ENCODE measurements at places on chromosomes 16 and 17.

- DNase-seq: no peak
These were observed 9.4 kb downstream of the ITGAX start for GRCh38 chr16:31364421-31364820.

DNA sequence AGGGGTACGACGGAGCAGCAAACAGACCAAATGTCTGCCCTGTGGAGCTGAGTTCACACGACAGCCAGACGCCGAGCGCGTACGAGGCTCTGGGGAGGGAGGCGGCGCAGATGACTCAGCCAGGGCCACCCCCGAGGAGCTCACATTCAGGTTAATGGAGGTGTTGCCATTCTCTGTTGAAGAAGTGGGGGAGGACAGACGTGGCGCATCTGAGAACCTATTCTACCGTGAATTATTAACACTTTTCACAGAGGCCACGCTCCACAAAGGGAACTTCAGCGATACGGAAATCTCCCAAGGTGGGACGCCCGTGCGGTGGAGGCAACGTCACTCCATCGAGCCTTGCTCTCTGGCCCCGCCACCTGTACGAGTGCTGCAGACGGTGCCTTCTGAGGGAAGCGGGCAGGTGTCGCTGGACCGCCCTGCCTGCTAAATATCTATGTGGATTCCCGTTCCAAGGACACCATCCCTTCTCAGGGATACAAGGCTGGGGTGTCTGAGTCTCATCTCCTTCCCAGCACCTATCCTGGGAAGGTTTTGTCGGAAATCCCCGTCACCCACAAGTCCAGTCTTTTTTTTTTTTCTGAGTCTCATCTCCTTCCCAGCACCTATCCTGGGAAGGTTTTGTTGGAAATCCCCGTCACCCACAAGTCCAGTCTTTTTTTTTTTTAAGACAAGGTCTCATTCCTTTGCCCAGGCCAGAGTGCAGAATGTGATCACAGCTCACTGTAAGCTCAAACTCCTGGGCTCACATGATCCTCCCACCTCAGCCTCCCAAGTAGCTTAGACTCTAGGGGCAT is 19.0 kb downstream of the ABR start:
- no peak for DNase-seq

- no peak for DNase-seq
These were observed 62.9 kb downstream of the SMURF2 start for GRCh38 chr17:64599187-64599676.

- no peak for DNase-seq
These were observed 32.1 kb downstream of the CCDC40 start for GRCh38 chr17:80068301-80069222.

- DNase-seq: no peak
These were observed 25.6 kb downstream of the UNK start for GRCh38 chr17:75810216-75810615.

- DNase-seq: no peak
These were observed at the start of gene CCR7 for GRCh38 chr17:40564883-40565768. Gene CCR7, minus strand, starts transcription at chr17:40565472. Its CDS starts 63 bp downstream, at chr17:40565409.

GRCh38 chr16:71966932-71967331 is 33.3 kb downstream of the PKD1L3 start:
- no peak for DNase-seq

DNA sequence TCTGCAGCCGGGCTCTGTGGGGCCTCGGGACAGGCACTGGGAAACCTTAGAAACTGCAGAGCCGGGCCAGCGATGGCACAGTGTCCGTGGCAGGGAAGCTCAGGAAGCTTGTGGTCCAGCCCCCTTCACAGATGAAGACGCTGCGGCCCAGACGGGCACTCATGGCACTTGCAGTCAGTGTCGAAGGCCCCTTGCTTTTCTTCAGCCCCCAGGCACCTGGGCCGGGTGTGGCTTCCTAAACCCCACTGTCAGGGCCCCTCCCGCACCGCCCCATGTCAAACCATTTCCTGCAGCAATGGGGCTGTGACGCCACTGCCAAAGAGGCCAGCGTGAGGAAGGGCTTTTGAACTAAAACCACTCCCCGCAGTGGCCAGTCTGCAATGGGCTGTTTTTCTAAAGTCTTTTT is 164.0 kb downstream of the LAT start:
- no peak for DNase-seq

GRCh38 chr16:81164481-81164880 is 68.3 kb upstream of the GCSH start:
- DNase-seq: no peak

DNA sequence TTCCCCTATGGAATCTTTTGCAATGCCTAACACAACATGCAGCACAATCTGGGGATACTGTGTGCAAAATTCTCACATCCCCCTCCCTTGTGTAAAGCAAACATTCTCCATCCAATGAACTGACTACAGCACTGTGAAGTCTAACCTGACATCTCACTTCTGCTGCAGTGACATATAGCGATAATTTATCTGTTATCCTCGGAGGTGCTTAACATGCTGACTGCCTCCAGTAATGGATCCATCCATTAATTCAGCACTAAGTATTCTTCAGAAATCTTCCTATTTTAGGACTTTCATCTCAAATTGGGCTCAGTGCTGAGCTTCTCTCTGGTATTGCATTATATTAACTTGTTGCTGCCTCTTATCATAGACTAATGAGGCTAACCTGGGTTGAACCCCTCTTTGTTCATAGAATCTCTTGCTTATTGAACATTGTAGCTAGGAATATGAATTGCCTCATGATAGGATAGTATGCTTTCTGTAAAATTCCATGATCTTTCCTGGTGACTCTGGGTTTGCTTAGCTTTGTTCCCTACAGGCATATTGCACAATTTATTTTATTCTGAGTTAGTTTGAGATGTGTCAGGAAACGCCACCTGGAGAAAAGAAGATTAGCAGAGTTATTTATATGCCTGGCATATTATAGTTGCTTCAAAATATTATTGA is 187.9 kb downstream of the CNTNAP4 start:
- DNase-seq: no peak

- DNase-seq: no peak
These were observed at the start of gene TMEM204 for GRCh38 chr16:1533443-1533951. Gene TMEM204, plus strand, starts transcription at chr16:1533666. Its CDS starts 610 bp downstream, at chr16:1534276.

- DNase-seq: no peak
These were observed 26.3 kb downstream of the ERN1 start for GRCh38 chr17:64103391-64104364.

DNA sequence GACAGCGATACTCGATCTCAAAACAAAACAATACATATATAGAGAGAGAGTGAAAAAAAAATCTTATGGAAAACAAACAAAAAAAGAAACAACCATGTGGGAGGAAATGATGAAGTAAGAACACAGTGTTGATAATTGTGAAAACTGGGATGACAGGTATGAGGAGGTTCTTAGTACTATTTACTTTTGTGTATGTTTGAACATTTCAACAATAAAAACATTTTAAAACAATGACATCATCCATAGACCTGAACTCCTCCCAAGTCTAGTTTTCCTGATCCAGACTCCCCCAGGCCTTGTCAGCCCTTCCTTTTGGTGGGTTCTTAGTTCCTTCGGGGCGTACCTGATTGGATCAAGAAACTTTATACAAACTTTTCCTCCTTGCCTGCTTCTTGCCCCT is 51.7 kb downstream of the CCDC42 start:
- DNase-seq: no peak

- DNase-seq: no peak
These were observed 71.3 kb downstream of the VAT1L start for GRCh38 chr16:77859493-77860232.

DNA sequence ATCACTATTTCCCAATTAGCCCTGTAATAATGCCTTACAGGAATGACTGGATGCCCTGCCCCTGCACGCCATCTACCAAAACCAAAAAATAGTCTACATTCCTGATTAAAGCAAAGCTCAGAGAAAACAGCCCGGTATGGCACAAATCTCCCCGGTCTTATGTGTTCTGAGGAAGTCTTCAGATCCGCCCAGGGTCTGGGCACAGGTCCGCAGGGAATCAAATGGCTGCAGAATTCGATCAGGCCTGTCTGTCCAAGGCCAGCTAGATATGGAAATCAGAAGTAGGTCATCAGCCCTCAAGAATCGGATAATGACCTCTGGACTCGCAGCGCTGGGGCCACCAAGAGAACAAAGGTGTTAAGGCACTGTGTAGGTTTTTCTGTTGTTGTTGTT is 171.0 kb downstream of the ZFHX3 start:
- no peak for DNase-seq

DNA sequence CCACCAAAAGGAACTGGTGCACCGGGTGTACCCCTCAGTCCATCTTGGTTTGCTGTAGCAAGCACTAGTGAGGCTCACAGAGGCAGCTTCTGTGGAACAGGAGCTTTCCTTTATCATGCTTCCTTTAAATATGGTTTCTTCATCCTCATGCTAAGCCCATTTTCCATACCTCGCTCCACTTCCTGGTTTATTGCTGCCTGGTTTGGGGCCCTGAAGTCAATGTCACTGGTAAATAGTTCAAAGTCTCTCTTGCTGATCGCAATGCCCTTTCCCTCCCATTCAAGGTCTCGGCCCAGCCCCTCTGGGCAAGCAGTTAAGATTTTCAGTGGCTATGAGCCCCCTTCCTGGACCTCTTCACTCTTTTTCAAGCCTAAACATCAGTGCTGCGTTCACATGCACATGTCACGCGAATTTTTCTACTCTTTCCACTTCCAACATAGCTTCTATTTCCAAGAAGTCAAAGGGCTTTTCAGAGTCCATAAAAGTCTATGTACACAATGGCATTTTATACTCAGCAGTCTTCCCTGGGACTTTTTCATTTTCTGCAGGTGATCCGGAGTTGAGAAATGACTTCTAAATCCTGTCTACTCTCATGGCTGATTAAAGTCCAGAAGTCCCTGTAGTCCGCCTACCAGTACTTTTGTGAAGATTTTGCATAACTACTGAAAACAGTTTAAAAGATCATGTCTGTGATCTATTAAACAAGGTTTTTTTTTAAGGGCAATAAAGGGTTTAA is 323.8 kb upstream of the ZFHX3 start:
- peak; percentile 12 for DNase-seq

DNA sequence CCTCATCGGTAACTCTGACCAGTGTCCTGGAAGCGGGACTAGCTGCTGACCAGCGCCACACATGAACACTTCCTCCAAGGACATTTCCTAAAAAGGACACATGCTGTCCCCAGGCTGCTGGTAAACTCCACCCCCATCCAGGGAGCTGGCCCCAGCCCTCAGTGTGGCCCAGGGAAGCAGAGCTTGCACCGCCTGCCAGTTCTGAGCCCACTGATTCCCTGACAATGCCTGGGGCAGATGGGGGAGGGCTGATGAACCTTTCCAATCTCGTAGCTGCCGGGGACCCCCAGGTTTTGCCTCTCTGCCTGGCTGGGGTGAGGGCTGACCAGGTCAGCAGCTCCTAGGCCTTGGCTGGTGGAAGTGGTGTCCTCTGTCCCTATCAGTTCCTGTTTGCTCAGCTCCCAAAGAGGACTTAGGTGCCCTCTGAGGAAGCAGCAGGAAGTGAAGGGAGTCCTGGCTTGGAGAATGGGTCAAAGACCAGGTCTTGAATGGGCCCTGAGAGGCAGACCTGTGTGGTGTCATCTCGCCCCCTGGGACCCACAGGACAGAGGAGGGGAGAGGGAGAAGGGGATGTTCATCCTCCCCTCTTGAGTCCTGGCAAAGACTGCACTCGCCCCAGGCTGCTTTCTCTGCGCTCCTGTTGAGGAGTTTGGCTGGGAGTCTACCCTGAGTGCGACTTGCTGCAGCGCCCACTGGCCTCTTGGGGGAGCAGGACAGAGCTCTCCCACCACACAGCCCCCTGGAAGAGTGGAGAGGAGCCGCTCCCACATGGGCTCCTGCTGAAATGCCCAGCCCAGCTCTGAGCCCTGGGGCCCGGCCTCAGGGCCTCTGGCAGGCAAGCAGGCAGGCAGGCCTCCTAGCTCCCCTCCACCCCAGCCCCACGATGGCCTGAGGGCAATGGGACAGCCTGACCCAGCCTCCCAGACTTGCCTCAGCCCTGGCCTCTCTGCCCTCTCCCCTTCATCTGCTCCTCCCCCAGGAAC is 16.8 kb downstream of the PDK2 start:
- DNase-seq: no peak

GRCh38 chr17:43710101-43710500 is 48.4 kb upstream of the MEOX1 start:
- no peak for DNase-seq

- DNase-seq: no peak
These were observed 112.1 kb downstream of the BANP start for GRCh38 chr16:88063211-88063773.

- DNase-seq: no peak
These were observed 51.8 kb downstream of the PIMREG start for GRCh38 chr17:6496116-6496481.

- no peak for DNase-seq
These were observed 898 bp downstream of the CAPNS2 start for GRCh38 chr16:55567382-55567781.
